ENCODE measurements at places on chromosomes 12 and 14. TPM values are rescaled to one million over a fixed set of nuclear protein-coding genes. Genes with fewer than 3 reads are reported as not detected.
A peak's percentile ranks its signal among the peaks of the same experiment; 100 is the strongest.

DNA sequence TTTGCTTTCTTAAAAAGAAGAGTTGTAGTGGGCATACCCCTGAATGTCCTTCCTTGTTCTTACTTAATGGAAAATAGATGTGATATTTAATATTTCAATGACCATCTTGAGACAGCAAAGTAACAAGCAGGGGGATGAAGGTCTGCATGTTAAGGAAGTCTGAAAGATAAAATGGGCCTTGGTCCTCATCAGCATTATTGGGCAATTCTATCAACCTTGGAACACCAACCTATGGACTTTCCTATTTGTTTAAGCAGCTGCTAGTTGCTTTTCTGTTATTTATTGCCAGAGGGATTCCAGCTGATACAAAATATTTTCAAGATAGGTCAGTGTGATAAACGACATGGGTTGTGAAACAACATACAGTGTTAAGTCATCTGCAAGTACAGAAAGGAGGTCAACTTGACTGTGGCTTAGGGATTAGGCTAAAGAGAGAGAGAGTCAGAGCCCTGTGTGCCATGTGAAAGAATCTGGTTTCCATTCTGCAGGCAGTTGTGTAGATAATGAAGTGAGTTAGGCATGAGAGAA is 16.4 kb upstream of the A2M start:
- no peaks in the 10 kb centered on the region for H3K27me3 ChIP-seq
- peaks cover 8% of the 10 kb centered on the region for H3K4me1 ChIP-seq
- H3K27ac ChIP-seq = peak overlapping the region; percentile 2
- no peak for DNase-seq
- peak overlapping the region; percentile 3 for H3K4me3 ChIP-seq

The LTBR gene
- total RNA-seq = 98.5 TPM

- DNase-seq = no peak
- H3K27me3 ChIP-seq = peaks cover 16% of the 10 kb centered on the region
- no peak overlapping the region for H3K4me3 ChIP-seq
- H3K27ac ChIP-seq = no peak overlapping the region
- H3K36me3 ChIP-seq = no peaks in the 10 kb centered on the region
Measured at GRCh38 chr12:26149968-26150500, 25.2 kb upstream of the BHLHE41 start.

DNA sequence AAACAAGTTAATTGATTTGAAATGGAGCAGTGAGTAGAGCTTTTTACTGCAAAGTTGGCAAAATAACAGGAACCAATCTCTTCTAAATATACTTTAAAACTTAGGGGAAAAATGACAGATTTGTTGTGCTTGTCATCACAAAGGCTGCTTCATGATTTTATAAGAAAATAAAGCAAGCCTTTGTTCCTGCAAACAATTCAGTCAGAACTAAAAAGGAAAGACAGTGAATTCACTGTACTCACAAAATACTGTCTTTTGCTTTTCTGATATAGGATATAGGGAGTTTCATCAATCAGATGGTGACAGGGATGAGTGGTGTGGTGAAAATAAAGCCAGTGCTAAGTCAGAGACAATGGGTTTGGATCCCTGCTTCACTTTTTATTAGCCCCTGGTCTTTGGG is 126.0 kb downstream of the HELB start:
- H3K27ac ChIP-seq = no peak overlapping the region
- H3K27me3 ChIP-seq = no peaks in the 10 kb centered on the region
- DNase-seq = no peak
- no peak overlapping the region for H3K4me3 ChIP-seq
- no peaks in the 10 kb centered on the region for H3K4me1 ChIP-seq

The MYF5 gene
- not detected for total RNA-seq

The GALNT9 gene
- 1.6 TPM for total RNA-seq

The POTEM gene
- total RNA-seq = not detected

The LALBA gene
- total RNA-seq = not detected

The DAO gene
- not detected for total RNA-seq

GRCh38 chr12:47079981-47080724 is 394 bp upstream of the AMIGO2 start:
- peaks cover 3% of the 10 kb centered on the region for H3K36me3 ChIP-seq
- H3K27ac ChIP-seq = peak overlapping the region; percentile 48
- peak; percentile 69 for DNase-seq
- H3K4me1 ChIP-seq = peaks cover 30% of the 10 kb centered on the region

All from type B pancreatic cell (in vitro differentiated cells).